NCI-H69 (cell line): ENCODE measurements at places on chromosomes 16 and 17.

GRCh38 chr17:82371333-82372248, at the start of gene UTS2R:
Gene UTS2R (plus strand): TSS chr17:82371765. CDS start chr17:82374325, 2,560 bp downstream.
- peak; percentile 63 for DNase-seq

- peak; percentile 72 for DNase-seq
Observed at GRCh38 chr17:17837966-17838962, 1.5 kb upstream of the SREBF1 start.

DNA sequence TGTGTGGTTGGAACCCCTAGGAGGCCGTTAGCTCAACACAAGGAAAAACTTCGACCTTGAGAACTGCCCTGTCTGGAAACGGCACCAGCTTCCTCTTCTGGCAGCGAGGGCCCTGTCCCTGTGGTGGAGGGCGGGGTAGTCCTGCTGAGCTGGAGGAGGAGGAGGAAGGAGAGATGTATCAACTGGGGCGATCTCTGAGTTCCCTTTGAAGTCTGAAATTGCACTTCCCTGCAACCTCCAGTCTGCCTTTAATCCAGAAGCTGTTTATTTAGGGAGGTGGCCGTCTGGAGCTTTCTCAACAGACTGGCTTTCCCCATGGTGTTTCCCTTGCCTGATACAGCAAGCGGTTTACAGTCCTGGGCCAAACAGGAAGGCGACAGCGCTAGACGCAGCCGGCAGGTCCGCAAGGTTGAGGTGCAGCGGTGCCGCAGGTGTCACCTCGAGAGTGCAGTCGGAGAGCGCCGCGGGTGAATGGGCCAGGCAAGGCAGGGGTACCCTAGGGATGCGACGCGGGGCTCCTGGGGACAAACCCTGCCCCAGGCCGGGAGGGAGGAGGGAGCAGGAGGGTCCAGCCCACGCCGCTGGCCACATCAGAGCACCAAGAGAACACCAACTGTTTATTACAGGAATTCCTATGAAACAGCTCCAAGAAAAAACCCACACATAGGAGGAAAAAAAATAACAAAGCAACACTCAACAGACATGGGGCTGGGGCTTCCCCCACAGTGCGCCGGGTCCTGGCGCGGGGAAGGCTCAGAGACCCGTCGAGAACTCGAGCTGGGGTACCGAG, 11.4 kb upstream of the MRPS23 start:
- DNase-seq = peak; percentile 96

DNA sequence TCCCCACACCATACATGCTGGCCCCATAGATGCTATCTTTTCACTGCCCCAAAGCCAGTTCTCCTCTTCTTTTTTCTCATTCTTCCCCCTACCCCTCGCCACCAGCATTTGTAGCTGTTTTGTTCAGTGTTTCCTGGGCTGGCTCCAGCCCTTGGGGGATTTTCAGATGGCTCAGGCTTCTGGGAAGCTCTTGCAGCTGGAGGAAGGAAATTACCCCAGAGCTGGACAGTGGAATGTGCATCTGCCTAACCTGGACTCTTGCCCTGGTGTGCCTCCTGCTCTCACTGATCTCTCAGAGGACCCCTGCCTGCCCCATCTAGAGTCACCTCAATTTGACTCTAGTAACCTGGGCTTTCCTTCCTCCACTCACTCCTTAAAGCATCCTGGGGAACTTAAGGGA, 82.8 kb downstream of the MYH13 start:
- no peak for DNase-seq

- no peak for DNase-seq
Observed at GRCh38 chr16:766820-767640, 6.5 kb downstream of the MSLN start.

DNA sequence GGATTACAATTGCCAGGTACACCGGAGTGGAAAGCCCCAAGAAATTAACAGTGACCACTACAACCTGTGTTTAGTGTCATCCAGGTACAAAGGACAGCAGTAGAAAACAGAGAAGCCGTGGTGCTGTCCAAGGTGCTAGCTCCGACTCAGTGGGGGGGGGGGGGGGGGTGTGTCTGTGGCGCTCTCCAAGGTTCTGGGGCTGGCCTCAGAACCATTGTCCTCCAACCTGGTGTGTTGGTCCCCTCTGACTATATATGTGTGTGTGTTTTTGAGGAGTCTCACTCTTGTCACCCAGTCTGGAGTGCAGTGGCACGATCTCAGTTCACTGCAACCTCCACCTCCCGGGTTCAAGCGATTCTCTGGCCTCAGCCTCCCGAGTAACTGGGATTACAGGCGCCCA, 5.8 kb upstream of the ZNF23 start:
- no peak for DNase-seq

GRCh38 chr17:48439110-48439850, 9.3 kb upstream of the SKAP1 start:
- no peak for DNase-seq

DNA sequence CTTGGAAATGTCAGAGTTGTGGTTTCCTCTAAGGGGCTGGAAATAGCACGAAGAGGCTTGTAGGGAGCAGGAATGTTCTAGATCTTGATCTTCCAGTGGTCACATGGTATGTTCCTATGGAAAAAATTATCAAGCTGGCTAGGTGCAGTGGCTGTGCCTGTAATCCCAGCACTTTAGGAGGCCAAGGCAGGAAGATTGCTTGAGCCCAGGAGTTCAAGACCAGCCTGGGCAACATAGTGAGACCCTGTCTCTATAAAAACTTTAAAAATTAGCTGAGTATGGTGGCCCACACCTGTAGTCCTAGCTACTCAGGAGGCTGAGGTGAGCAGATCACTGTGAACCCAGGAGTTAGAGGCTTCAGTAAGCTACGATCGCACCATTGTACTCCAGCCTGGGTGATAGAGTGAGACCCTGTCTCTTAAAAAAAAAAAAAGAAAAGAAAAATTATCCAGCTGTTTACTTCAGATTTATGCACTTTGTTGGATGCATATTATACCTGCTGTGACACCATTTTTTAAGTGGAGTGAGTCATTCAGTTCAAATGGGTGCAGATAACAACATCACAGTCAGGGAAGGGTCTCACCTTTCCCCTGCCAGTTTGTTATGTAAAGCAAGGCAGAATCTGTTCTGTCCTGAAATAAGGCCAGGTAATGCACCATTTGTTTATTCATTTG, 65.7 kb upstream of the LYRM9 start:
- peak; percentile 35 for DNase-seq

- no peak for DNase-seq
Observed at GRCh38 chr17:2406903-2407790, 6.3 kb upstream of the MNT start.

- no peak for DNase-seq
Observed at GRCh38 chr17:5553479-5553878, 30.8 kb downstream of the NLRP1 start.

GRCh38 chr17:17024778-17025300, 17.4 kb upstream of the MPRIP start:
- DNase-seq = peak; percentile 26
